ENCODE measurements at places on chromosomes 11 and 22.

- DNase-seq: no peak
Measured at GRCh38 chr11:83306200-83307080, 20.3 kb upstream of the CCDC90B start.

GRCh38 chr11:35539781-35540281 lies 14.4 kb upstream of the PAMR1 start:
- no peak for DNase-seq

DNA sequence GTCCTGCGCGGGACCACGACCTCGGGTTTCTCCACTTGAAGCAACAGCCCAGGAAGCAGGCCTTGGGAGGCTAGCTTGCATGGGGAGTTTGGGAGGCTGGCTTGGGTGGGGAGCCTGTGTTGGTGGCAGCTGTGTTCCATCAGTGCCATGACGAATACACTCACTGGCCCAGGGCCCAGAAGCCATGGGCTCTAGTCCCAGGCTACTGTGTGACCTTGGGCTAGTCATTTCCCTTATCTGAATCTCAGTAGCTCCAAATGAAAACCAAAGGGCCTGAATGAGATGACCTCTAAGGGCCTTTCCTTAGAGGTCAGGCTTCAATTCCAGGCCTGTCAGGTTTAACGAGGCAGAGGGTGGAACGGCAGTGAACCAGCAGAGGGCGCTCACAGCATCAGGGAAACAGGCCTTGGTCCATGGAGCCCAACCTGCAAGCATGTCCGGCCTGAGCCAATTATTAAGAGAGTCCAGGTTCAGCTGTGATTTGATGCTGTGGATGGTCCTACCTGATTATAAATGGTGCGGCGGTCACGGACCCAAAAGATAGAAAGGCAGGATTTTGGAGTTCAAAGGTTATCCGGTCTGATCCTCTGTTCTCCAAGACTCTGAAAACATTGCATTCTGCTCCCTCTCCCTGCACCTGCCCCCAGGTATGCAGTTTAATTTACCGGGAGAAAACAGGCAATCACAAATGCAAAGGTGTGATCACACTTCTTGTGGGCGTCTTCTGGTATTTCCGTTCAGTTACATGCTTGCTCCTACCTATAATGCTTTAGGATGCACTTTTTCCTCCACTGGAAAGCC lies 15.9 kb downstream of the PTPN5 start:
- peak; percentile 6 for DNase-seq

- no peak for DNase-seq
Measured at GRCh38 chr11:74000307-74001133, 8.4 kb downstream of the UCP3 start.

GRCh38 chr11:71223671-71224660 lies 28.4 kb downstream of the SHANK2 start:
- no peak for DNase-seq

- no peak for DNase-seq
Measured at GRCh38 chr11:121510438-121510837, 57.7 kb upstream of the SORL1-AS1 start.

- DNase-seq: no peak
Measured at GRCh38 chr11:45737056-45737455, 67.9 kb upstream of the SLC35C1 start.

DNA sequence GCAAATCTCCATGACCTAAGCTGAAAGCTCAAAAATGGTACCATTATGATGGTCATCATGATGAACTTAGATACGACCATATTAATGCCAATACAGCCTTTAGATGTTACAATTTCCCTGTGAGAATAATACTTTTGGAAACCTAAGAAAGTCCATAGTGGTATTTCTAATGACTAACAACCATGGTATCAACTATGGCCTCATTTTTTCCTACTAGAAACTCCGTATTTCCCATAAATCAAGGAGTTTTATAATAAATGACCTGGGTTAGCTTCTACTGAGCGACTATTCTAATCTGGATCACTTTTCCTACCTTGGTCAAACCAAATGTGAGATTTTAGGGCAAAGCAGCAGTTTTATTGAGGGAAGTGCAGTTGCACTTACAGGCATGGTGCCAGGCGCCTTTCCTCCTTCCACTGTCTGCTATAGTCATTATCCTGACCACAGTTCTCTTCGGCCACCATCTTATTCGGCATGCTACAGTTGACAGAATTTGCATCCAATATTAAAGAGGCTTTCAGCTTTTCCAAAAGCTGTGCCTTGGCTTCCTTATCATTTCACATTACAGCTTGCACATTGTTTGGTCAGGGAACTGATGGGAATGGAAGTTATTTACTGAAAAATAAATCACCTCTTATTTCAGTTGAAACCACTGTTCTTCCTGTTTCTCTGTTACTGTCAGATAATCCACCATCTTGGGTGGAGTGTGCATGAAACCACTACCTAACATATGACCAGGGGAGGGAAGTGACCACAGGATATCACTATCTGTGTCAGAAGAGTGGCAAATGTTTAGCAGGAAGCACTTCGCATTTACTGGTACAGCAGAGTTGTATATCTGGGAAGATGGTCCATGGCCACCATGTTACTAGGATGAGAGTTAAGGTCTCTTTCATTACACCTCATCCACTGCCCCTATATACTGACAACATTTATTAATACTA lies 74.5 kb upstream of the PICALM start:
- DNase-seq: no peak

DNA sequence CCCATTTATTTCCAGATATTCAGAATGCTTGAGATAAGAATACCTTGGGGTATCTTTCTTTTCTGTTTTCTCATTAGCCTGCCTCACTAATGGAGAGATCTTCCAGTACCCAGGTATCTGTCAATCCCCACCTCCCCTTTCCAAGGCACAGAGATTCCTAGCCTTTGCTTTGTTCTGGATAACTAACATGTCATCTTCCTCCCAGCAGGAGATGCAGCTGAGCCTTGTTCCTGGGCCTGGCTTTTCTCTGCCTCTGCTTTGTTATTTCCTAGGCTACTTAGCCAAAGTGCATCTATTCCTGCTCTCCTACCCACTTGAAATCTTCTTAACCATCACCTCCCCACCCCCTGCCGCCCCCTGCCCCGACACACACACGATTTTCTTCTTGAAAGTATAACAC lies 297.1 kb downstream of the NELL1 start:
- DNase-seq: no peak

- no peak for DNase-seq
Measured at GRCh38 chr22:49418341-49418894, 409.3 kb downstream of the BRD1 start.
